Hematopoietic multipotent progenitor cell treated with erythropoietin and hydrocortisone succinate and interleukin-3 and kit ligand, for 15 days (in vitro differentiated cells): ENCODE measurements at places on chromosomes 5 and 9.

DNA sequence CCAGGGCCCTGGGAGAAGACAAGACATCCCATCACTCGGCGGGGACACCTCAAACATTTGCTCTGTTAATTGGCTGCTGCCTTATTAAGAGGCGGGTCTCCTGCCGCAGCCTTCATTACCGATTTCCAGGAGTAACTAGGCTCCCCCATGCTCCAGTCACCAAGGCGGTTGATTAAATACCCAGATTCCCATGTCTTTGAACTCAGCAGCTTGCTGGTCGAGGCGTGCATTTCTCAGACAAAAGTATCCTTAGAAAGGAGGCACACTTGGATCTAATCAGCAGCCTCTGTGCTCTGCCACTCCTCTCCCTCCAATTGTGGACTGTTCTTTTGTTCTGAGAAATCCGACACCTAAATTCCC lies 228.8 kb downstream of the FSTL4 start:
- no peak for DNase-seq

DNA sequence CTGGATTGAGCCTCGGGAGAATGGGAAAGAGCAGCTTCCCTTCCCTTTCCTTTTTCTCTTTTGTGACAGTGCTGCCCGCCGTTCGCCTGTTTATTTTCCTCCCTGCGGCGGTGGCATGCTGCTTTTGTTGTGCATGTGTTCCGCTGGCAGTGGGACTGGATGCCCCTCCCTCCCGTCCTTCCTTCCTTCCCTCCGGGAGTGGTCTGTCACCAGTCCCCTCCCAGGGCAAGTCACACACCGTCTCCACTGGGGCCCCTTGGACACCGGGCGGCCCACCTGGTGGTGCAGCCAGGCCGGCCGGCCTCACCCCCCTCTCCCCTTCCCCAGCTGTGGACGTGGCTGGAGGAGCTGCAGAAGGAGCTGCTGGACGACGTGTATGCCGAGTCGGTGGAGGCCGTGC lies 214.7 kb downstream of the TRIO start:
- no peak for DNase-seq

GRCh38 chr9:136454026-136454796 lies 14.6 kb upstream of the INPP5E start:
- no peak for DNase-seq

- DNase-seq, result no peak
These were observed 25.8 kb upstream of the CARNMT1 start for GRCh38 chr9:75053869-75054268.

GRCh38 chr5:157292599-157292998 lies 26.7 kb downstream of the CYFIP2 start:
- no peak for DNase-seq

GRCh38 chr9:95507464-95508241 lies 9.1 kb downstream of the PTCH1 start:
- no peak for DNase-seq

GRCh38 chr5:72618708-72619107 lies 111.5 kb upstream of the ZNF366 start:
- DNase-seq, result no peak

- DNase-seq, result no peak
These were observed 103.8 kb upstream of the WWC1 start for GRCh38 chr5:168187614-168188013.

- DNase-seq, result no peak
These were observed 2.5 kb upstream of the KDM3B start for GRCh38 chr5:138349852-138350562.

GRCh38 chr9:133340256-133340655 lies 4.3 kb upstream of the SURF6 start:
- DNase-seq, result no peak

DNA sequence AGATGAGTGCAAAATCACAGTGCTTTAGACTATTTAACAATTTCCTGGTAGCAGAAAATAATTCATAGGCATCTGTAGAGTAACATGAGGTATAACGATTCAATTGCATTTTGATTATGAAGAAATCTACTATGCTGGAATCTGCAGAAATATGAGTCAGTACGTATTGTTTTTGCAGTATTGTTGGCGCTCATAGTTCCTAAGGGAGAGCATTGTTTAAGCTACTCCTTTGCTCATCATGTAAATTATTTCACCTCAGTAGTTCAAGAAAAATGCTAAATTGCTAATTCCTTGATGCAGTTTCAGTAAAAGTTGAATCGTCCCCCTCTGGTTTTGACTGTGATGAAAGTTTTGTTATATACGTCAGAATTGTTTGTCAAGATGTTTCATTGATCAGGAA lies 458.4 kb downstream of the HINT1 start:
- DNase-seq, result no peak

- no peak for DNase-seq
These were observed 70.6 kb downstream of the RXRA start for GRCh38 chr9:134396825-134397224.

- DNase-seq, result no peak
These were observed 39.5 kb downstream of the TRIM32 start for GRCh38 chr9:116726602-116727001.

GRCh38 chr5:74651710-74652109 lies 11.2 kb upstream of the ENC1 start:
- no peak for DNase-seq

GRCh38 chr5:121945261-121945660 lies 16.5 kb upstream of the SRFBP1 start:
- DNase-seq, result no peak

DNA sequence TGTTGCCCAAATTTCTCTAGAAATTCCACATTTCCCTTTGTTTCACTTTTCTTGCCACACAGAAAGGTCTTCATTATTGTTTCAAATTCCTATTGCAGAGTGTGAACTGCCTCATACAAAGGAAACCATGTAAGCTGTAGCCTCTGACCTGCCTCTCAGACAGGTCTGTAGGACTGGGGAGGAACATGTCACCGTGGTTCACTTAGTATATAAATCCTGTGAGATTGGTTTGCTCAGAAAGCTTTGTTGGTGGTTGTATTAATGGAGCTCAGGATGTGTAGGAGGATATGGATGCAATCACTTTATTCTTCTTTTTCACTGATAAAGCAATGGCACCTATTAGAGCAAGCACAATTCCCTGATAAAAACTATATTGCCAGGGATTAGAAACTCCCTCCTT lies 4.2 kb downstream of the SGCD start:
- DNase-seq, result no peak

- no peak for DNase-seq
These were observed 28.6 kb upstream of the TAS2R1 start for GRCh38 chr5:9658706-9659105.

GRCh38 chr5:585962-586628 lies 26.0 kb upstream of the CEP72 start:
- DNase-seq, result no peak

DNA sequence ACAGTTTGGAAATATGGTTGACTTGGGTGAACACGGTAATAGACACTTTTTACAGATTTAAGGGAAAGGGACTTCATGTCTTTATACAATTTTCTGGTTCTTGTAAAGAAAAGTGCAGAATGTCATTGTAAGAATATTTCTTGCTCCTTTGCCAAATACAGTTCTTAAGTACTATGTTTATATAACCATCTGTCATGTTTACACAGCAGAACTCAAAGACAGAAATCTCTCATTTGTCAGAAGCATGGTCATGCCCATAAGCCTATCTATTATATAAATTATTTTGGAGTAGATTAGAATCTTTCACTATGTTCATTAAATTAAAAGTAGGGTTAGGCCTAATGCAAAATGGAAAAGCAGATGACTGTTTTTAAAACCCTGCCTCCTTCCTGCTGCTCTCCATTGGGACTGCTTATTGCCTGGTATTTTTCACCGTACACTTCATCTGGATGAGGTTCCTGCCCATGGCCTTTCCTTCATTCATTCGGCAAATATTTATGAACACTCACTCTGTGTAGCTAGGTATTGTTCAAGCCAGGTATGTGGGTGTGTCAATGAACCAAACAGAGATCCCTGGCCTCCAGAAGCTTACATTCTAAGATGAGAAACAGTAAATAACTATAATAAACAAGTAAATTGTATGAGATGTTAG lies 558.1 kb downstream of the NR2F1-AS1 start:
- DNase-seq, result no peak

- peak; percentile 52 for DNase-seq
These were observed 31.1 kb downstream of the OR2K2 start for GRCh38 chr9:111298731-111299598.

DNA sequence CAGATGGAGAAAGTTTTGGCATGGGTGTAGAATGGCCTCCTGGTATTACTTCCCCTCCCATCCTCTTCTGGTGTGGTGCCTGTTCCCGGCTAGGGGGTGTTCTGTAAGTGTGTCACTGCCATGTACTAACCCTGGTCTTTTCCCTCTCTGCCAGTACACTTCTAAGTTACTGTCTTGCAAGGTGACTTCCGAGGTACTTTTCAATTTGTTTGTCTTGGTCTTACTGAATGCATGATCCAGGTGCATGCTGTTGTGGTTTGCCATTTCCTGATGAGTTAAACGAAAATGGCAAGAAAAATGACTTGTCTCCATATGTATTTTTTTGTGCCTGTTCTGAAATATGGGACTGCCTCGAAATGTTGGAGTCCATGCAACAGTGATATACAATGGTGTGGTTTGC lies 46.0 kb downstream of the C9orf152 start:
- no peak for DNase-seq

DNA sequence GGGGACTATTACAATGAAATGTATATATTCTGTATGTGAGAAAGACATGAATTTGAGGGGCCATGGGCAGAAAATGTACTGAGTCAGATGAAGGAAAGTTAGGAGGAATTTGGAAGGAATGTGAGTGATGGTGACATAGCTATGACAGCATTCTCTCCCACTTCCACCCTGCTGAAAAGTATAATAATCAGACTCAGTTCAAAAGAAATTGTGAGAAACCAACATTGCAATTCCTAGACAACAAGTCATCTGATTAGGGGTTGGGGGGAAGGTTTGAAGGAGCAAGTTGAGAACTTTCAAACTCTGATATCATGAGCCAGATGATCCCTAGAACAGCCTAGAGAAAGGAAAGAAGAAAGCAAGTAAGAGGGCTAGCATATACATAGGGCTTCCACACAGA lies 370.6 kb downstream of the DMRTA1 start:
- DNase-seq, result no peak

GRCh38 chr9:133694686-133695085 lies 43.5 kb downstream of the SARDH start:
- no peak for DNase-seq

DNA sequence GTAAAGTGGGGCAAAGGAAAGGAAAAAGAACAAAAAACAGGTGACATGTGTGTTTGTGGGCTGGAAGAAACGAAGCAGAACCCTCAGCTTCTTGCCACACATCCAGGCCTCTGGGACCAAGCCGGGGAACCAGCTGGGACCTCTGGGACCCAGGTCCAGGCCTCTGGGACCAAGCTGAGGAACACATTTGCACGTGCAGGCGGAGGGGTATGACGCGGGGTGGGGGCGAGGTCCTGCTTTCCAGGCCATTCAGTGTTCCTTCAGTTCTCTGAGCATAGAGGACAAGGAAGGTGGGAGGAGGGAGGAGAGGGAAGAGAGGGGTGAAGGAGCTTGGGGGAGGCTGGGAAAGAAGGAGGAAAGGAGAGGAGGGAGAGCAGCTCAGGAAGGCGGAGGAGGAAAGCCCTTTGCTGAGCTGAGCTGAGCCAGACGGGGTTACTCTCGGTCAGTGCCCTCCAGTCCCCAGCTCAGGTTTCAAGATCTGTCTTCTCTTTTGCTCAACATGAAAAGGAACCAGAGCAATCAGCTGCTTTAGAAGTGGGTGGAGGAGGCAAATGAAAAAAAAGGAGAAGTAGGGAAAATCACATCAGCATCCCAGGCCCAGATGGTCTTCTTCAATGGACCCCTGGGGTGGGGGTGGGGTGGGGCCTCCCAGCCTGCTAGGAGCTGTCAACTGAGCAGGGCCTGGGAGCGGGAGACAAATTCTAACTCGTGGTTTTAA lies 59.1 kb downstream of the ABCA1 start:
- DNase-seq, result no peak

GRCh38 chr5:63961598-63962161 lies 565 bp downstream of the HTR1A start:
- no peak for DNase-seq

DNA sequence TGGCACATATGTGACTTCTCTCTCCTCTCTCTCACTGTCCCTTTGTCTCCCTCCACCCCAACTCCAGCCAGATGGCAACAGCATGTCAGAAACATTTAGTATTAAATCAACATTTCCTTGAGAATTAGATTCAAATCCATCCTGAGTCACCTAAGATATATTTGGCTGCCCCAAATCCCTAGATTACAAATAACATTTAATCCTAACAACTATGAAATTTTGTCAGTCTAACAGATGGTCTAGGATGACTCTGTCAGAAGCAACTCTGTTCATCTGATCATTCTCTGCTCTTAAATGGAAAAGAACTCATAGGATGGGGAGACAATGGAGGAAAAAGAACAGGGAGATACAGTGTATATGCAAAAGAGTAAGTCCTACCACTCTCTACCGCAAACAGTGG lies 201.2 kb downstream of the TSSK1B start:
- DNase-seq, result no peak

GRCh38 chr5:72125941-72126620 lies 18.8 kb downstream of the MAP1B start:
- no peak for DNase-seq

GRCh38 chr5:76555717-76556116 lies 67.5 kb downstream of the F2RL2 start:
- no peak for DNase-seq

DNA sequence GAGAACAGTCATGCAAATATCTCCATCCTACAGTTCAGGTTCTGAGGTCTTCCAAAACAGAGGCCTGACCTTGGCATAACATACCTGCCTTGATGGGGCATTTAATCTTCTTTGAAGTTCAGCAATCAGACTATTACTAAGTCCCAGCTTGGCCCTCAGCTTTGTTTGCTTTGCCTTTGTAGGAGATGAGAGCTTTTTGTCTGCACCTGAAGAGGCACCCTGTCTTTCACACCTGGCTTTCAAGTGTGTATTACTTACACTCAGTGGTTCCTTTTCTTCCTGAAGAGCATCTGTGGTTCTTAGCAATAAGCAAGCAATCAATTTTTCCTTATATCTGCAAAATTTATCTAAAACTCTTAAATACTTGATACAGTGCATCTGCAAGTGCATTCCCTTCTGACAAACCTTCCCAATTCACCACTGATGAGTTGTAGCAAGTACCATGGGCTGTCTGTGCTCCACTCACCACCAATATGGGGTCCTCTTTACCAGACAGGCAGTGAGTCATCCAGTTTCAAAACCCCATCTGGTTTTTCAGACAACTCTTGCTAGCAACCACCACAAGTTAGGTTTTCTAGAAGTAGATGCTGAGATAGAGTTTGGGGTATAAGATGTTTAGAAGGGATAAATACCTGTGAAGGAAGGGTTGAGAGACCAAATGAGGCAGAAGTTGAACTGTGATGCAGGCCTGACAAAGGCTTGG lies 100.2 kb downstream of the HINT1 start:
- no peak for DNase-seq

DNA sequence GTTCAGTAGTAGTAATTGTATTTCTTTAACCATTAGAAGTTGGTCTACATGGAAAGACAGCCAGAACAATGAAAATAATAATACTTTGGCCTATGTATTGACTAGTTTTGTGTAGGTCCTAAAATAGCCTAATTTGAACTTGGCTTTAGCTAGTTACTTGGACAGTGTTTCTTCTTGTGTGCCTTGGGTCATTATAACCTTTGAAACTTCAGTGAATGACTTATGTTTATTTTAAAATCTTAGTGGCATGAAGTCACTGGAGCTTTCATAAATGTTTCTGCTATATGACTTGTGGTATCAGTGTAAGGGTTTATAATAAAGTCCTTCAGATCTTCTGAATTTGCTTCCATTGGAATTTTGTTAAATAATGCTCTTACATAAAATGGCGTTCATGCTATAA lies 2.6 kb upstream of the FAM120AOS start:
- no peak for DNase-seq
